ENCODE measurements at places on chromosomes 5 and 9.

- no peak for DNase-seq
Measured at GRCh38 chr5:28430565-28431178, 1392.3 kb upstream of the CDH9 start.

DNA sequence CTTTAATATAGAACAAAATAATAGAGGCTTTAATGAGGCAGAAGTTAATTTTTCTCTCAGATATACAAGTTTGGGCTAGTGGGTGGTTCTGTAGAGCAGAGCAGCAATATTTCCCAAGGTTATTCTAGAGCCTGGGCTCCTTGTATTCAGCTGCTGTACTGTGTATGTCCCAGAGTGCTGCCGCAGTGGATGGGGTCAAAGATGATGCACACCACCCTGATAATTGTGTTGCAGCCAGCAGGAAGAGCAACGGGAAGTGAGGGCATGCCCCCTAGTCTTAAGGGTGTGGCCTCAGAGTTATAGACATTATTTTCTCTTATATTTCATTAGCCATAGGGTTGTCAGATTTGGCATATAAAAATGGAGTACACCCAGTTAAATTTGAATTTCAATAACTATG, 23.9 kb upstream of the KIF4B start:
- DNase-seq, result no peak

DNA sequence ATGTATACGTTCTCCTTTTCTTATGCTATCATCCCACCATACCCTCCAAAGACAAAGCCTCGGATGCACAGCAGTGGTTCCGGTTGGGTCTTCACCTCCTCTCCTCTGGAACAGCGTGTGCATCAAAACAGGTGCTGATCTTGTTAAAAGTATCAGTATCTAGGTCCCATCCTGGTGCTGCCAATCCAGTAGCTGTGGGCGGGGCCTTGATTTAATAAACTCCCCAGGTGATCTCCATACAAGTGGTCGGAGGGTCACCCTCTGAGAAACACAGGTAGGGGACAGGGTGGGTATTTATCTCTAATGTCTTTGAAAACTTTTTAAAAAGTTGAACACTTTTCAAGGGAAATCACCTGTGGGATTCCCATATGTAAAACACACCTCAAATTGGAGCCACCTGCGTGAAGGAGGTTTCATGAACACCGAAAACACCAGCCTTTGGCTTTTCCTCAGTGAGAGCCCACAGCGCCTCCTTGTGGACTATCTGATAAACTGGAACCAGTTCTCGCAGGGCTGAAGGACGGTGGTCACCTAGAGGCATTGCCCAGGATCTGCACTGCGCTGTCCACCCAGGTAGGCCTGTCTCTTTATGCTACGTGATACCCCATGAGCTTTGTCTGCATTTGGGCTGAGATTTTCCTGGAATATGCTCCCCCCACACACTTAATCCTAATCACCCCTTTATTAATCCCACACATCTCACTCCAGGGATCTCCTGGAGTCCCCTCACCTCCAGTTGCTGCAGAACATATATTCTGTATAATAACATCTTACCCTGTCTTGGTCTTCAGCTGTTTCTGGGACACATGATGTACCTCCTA, 80.5 kb upstream of the EPB41L4B start:
- DNase-seq, result no peak

GRCh38 chr5:142327111-142327842, 2.5 kb upstream of the SPRY4 start:
- no peak for DNase-seq

- no peak for DNase-seq
Measured at GRCh38 chr5:132257131-132258101, at the start of gene PDLIM4. Gene PDLIM4 (plus strand): TSS chr5:132257696. CDS start chr5:132257735, 39 bp downstream.

GRCh38 chr5:73940026-73940425, 314.0 kb downstream of the ARHGEF28 start:
- no peak for DNase-seq

GRCh38 chr9:36721846-36722588, 149.3 kb downstream of the MELK start:
- no peak for DNase-seq

- peak; percentile 32 for DNase-seq
Measured at GRCh38 chr5:36724467-36725332, 118.3 kb downstream of the SLC1A3 start.

GRCh38 chr5:108334225-108334624, 47.7 kb downstream of the FBXL17 start:
- DNase-seq, result no peak

DNA sequence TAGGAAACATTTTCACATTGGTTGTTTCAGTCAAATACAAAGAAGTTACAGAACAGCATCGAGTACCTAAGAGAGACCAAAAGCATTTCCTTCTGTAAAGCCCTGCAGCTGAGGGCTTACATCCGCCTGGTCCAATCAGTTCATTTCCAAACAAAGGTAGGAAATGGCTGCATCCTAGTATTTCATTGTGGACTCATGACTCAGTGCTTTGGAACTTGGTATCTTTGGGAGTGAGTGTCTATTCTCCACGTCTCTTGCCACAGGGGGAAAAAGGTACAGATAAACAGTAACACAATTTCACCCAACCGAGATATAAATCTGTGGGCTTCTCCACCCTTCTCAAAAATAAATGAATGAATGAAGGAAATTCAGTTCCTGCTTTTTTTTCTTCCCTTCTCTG, 75.4 kb downstream of the NFIB start:
- no peak for DNase-seq

GRCh38 chr5:9622971-9623421, 7.2 kb downstream of the TAS2R1 start:
- no peak for DNase-seq

- DNase-seq, result no peak
Measured at GRCh38 chr5:65013166-65013565, 244.4 kb downstream of the CWC27 start.
